ENCODE measurements at places on chromosomes 13 and 19.

DNA sequence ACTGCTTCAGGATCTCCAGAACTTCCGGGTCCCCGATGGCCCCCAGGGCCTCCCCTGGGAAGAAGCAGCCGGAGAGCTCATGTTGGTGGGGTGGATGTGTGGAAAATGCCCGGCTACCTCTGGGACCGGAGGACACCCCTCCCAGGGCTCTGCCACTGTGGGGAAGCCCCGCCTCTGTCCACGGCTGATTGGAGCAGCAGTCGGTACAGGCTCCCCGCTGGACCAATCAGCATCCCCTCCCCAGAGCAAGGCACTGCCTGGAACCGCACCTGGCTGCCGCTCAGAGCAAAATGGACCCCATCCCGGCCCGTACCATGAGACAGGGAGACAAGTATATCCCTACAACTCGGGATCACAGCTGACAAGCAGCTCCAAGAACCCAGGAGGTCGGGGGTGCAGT, 6.4 kb downstream of the DOHH start:
- no peak for DNase-seq

- no peak for DNase-seq
Observed at GRCh38 chr19:29311191-29311790, 98.3 kb upstream of the UQCRFS1 start.

- DNase-seq: no peak
Observed at GRCh38 chr19:48403606-48404005, 10.1 kb downstream of the GRIN2D start.

GRCh38 chr19:48351341-48351752, 12.4 kb downstream of the TMEM143 start:
- DNase-seq: no peak

DNA sequence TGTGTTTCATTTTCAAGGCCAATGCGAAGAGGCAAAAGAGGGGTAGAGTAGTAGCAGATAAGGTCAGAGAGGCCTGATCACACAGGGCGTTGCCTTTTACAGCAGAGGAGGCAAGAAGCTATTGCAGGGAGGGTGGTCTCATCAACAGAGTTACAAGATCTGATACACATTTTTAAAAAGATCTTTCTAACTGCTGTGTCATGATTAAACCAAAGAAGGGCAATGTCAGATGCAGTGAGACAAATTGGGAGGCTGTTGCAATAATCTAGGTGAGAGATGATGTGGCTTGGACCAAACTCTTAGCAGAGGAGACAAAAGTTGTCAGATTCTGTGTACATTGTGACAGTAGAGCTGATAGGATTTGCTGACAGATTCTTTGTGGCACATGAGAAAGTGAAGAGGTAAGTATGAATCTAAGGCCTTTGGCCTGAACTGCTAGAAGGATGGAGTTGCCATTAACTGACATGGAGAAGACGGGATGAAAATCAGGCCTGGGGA, 13.0 kb upstream of the LRRC63 start:
- DNase-seq: no peak

GRCh38 chr19:14480700-14481079, 5.5 kb upstream of the PTGER1 start:
- DNase-seq: peak; percentile 69

GRCh38 chr13:97076898-97077297, 82.6 kb upstream of the OXGR1 start:
- no peak for DNase-seq

DNA sequence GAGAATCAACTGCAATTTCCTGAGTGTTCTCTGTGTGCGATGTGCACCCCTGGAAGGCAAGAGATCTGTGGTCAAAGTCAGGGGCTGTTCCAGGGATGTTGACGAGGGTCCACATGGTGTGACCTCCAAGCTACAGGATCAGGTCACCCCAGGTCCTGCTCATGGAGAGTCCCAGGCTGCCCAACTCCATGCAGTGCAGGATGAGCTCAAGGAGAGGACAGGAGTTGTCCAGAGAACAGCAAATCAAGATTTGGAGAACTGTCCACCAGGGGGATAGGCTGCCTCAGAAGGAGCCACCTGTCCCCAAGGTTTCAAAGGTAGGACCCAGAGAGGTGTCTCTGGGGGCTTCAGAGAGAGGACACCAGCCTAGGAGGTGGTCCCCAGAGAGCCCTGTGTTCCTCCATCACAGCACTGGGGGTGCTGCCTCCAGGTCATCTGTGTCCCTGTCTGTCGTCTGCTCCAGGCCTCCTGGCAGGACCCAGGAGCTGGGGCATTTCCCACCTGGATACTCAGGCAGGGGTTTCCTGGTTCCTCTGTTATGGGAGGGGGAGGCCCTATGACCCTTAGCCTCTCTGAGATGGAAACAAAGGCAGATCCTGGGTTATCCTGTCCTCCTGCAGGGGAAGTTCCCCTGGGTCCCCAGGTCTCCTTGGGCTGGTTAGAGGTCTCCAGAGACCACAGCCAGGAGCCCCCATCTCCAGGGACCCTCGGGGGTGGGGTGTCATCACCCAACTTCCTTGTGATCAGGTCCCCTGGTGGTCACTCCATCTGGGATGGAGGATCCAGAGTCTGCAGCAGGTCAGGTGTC, 2.1 kb upstream of the CEACAM7 start:
- DNase-seq: no peak

DNA sequence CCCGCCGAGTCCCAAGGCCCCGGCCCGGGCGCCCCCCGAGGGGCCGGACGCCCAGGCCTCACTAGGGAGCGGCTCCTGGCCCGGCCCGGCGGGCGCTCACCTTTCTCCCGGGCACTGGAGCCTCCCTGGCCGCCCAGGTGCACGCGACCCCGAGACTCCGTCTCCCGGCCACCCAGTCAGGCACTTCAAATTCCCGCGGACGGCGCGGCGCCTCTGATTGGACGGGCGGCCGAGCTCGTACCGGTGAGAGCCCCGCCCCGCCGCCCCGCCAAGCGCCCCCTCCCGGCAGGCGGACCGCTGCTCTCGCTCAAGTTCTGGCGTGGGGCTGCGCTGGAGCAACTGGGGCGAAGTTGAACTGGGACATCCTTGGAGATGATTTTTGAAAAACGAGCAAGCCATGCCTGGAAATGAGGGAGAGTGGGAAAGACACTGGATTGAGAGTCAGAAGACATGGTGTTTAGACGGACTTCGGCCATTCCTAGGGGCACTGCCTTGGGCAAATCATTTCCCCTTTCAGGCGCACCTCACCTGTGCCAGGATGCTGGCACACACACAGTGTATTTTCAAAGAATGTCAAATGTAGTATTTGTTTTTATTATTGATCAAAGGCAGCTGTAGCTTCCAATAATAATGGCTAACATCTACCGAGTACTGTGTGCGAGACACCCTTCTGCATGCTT, 485.3 kb downstream of the UQCRFS1 start:
- no peak for DNase-seq

DNA sequence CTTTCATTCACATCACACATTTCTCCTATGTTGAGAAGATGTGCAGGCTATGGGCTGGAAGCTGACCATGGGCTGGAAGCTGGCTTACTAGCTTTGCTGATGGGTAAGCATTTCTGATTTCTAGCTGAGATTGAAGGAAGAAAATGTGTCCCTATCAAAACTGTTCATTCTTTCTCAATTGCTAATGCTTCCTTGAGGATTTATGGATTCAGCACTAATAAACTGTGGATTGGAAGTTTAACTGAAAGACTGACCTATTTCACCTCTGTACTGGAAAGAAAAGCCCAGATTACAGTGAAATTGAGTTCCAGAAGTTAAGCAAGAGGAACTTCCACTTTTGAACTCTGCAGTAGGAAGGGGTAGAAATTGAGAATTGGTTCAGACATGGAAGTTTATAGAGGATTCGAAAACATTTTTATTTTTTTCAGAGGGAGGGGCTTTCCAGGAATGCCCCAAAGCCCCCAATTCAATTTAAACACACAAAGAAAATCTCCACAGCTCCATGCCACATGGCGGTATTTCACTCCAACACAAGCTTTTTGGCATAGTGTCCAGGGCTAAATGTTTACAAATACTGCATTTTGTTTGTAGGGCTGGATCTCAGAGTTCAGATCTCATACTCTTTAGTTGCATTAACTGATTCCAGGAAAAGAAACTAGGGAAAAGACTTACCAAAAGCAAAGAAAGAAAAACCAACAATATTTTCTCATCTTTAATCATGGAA, 61.2 kb upstream of the ARGLU1 start:
- no peak for DNase-seq

GRCh38 chr19:55389386-55390317, 3.9 kb downstream of the RPL28 start:
- no peak for DNase-seq

DNA sequence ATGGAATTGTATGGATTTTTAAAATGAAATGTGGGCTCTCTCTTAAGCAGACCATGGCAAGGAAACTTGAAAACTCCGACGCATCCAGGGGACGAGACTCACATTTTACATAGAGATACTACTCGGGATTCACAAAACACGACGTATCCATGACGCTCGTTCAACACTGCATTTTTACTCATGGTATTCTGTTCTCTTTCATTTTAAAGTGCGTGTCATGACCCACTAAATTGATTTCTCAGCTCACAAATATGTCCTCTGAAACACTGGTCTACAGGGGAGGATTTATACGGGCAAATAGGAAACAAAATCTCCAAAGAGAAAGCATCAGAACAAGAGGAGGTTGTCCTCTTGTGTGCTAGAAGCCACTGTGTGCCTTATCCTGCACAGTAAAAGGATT, 523.5 kb downstream of the MYO16 start:
- DNase-seq: no peak

DNA sequence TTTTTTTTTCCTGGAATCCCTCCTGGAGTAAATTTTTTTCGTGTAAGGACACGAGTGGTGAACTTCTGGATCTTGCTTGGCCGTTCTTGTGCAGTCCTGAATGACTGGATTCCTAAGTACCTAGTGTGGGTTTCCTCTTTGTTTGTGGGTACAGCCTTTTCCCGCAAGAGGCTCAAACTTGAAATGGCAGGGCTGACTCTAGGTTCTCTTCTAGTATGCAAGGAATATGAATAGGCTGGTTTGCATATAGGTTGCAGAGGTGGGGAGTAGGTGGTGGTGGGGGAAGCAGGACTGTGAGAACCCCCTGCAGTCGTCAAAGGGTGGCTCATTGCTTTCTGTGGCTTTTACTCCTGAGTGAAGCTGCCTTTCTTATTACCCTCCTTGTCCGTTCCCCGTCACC, 13.6 kb downstream of the UBAC2 start:
- DNase-seq: no peak

DNA sequence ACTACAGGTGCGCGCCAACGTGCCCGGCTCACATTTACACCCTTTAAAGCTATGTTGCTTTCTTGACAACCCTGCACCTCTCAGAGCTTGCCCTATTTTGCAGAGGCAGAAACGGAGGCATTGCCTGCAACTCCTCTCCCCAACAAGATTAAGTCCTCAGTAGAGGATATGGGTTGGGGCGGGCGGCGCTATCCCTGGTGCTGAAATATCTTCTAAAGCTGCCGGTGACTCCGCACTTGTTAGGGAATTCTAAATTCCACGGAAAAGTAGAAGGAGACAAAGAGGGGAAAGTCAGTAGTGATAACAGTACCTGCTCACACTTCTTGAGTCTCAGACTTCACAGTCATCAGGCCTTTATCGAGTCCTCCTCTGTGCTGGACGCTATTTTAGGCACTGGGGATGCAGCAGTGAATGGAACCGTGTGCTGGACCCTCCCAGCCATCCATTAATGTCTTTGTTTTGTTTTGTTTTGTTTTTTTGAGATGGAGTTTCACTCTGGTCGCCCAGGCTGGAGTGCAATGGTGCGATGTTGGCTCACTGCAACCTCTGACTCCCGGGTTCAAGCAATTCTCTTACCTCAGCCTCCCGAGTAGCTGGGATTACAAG, 18.0 kb downstream of the SLC5A5 start:
- no peak for DNase-seq

DNA sequence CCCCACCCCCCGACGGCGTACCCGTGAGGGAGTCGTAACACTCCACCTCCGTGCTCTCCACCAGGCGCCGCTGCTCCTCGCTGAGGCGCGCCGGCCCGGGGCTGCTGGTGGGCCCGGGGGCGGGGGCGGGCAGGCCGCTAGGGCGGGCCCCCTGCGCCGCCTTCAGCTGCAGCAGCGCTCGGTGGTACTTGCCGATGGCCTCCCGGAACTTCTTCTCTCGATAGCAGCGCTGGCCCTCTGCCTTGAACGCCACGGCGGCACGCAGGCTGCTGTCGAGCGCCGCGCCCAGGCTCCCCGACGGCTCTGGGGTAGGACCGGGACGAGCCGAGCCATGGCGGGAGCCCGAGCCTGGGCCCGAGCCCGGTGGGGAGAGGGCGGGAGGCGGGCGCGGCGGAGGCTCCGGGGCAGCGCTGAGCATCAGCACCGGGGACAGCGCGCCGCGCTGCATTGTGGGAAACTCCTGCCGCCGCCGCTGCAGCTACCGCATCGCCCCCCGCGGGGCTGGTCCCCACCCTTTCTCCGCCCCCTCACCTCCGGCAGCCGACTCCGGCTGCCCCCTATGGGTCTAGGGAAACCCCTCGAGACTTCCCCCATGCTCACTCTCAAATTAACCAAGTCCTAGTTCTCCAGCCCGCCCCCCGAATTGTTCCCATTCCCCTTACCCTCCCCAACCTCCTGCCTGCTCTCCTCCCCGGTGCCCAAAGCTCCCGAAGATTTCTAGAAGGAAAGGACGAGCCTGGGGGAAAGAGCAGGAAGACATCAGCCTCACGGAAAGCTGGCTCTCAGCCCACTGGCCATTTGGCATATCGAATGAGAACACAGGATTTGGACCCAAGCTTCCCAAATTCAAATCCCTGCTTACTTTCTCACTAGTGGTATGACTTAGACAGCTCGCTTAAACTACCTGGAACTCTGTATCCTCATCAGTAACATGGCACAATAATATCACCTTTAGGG, at the start of gene TTC9B:
Gene TTC9B, minus strand, starts transcription at position 451 of the 957 bp plus-strand sequence. Its CDS starts 3 bp downstream, at position 448.
- DNase-seq: no peak

DNA sequence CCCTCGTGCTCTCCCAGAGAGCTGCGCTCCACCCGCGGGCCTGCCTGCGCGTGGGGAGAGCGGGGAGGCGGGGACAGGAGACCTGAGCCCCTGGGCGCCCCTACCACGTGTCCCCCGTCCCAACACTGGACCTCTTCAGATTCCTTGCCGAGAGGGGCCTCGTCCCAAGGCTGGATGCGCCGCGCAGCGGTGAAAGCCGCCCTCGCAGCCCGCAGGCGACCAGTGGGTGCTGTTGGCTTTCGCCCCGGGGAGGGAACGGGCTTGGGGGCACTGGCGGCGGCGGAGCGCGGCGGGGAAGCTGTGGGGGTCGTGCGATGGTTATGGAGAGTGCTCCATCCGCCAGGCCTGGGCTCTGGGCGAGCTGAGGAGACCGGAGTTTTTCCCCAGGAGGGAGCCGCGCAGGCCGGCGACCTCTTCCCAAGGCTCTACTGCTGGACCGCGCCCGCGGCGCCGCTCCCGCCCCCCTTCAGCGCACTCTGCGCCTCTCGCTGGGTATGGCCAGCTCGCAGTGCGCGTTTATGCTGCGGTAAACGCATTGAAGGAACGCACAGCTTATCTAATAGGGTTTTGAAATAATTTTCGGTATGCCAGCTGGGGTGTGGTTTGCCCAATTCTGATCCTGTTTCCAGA, 17.2 kb upstream of the RNF17 start:
- no peak for DNase-seq

Data from vagina (tissue), 2 donors.